ENCODE measurements at places on chromosomes 5 and 9.

- peak; percentile 31 for DNase-seq
Observed at GRCh38 chr5:8912106-8912505, 633.8 kb downstream of the SEMA5A start.

- DNase-seq: no peak
Observed at GRCh38 chr5:155025895-155026294, 12.3 kb downstream of the KIF4B start.

- DNase-seq: no peak
Observed at GRCh38 chr5:146516151-146516475, at the start of gene GPR151. Gene GPR151, minus strand, starts transcription at chr5:146516190. Its CDS starts 77 bp downstream, at chr5:146516113.

GRCh38 chr5:13034061-13034460 is 910.4 kb downstream of the DNAH5 start:
- no peak for DNase-seq

DNA sequence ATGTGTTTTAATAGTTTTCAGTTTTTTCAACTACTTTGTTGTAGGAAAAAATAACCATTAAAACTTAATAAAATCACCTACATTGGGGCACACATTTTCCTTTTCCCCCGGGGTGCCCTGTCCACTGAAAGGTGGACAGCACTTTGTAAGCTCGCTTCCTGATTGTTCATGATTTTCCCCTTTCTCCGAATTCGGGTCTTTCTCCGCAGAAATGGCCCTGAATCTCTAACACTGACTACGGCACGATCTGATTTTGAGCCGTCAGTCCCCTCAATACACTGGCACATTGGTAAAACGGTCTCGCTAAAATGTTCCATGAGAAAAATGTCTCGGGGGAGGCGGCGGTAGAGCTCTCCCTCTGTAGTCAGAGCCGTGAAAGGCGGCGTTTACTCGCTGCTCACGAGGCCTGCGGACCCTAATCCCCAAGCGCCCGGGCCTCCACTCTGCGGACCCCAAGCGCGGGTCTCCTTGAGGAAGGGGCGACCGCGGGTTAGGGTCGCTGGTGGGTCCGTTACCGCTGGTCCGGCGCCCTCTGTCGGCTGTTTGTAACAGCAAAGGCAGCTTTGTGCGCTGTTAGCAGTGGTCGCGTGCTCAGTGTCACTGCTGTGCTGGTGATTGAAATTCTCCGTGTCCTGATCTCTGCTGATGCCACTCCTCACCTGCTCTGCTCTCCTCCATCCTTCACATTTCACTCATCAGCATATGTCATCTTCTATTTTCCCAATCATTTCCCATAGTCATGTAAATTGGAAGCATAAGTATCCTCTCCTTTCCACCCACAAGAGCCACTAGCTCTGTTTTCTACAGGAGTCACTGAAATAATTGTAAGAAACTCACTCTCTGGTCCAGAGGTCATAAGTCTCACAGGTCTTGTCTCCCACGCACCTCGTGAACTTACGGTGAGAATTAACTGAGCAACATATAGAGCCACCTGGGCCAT is 10.8 kb upstream of the IFNA2 start:
- DNase-seq: no peak

GRCh38 chr9:36319183-36319582 is 60.9 kb upstream of the GNE start:
- no peak for DNase-seq

- DNase-seq: no peak
Observed at GRCh38 chr9:136855461-136856078, 3.4 kb downstream of the MAMDC4 start.

DNA sequence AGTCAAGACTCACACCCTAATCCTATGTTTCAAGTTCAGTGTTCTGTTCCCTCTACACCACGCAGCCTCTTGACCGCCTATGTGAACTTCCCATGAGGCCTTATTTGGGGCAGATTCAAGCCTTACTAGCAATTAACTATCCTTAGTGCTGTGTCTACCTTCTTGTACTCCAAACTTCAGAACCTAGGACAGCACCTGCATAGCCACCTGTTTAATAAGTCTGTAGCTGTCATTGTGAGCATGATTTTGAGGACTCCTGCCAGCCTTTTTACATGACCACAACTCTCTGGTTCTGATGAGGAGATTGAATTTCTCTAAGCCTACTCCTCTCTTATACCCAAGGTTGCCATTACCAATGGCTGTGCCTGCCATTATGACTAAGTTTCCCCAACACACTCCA is 50.8 kb upstream of the PCSK1 start:
- peak; percentile 55 for DNase-seq

- DNase-seq: no peak
Observed at GRCh38 chr5:19208397-19208796, 779.6 kb downstream of the CDH18 start.

DNA sequence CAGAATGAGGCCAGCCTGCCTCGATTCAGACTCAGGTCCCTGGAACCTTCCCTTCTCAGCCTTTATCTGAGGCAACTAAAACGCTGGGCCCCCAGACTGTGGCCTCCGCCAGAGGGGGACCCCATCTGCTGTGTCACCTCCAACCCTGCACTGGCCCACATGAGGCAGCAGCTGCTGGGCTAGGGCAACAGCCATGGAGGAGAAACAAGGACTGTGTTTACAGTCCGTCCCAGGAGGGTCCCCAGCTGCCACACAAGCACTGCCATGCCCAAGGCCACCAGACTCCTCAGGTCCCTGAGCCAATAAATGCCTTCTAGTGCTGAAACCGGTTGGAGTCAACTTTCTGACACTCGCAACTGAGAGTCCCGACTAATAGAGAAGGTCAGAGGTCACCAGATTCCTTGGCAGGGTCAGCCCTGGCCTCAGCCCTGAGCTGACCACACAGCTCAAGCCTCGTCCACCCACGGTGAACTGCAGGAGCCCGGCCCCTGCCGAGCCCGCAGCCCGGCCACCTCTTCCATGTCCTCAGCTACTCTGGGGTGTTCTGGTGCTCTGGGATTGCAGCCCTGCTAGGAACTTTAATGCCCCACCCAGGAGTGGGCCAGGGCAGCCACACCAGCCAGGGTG is 77.0 kb downstream of the ZNF354C start:
- no peak for DNase-seq
